ENCODE measurements at places on chromosomes 2 and 18. TPM values are rescaled to one million over a fixed set of nuclear protein-coding genes. Genes with fewer than 3 reads are reported as not detected.

The SCN9A gene
- total RNA-seq: 4.9 TPM

The CENPA gene
- total RNA-seq: not detected

The TRIP12 gene
- total RNA-seq: 162 TPM

The IL1R1 gene
- 79.6 TPM for total RNA-seq

The FIGN gene
- total RNA-seq: 3.2 TPM

The FLACC1 gene
- 0.74 TPM for total RNA-seq

All from vagina (tissue), 2 donors.